MCF 10A (cell line): ENCODE measurements at places on chromosomes 4 and X.

DNA sequence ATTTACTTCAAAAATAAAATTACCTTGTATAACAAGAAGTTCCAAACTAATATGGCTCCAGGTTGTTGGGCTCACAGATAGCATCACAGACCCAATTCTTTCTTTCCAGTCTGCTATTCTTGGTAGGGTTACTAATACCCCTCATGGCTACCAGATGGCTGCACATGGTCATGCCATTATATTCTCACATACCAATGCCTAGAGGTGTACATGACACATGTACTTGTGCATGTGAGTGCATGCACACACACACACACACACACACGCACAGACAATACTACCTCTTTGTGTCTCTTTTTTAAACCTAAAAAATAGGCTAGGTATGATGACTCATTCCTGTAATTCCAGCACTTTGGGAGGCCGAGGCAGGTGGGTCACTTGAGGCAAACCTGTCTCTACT is 31.1 kb downstream of the FBXO8 start:
- no peak for DNase-seq

- no peak for DNase-seq
Measured at GRCh38 chr4:41437111-41437536, 100.8 kb upstream of the LIMCH1 start.

DNA sequence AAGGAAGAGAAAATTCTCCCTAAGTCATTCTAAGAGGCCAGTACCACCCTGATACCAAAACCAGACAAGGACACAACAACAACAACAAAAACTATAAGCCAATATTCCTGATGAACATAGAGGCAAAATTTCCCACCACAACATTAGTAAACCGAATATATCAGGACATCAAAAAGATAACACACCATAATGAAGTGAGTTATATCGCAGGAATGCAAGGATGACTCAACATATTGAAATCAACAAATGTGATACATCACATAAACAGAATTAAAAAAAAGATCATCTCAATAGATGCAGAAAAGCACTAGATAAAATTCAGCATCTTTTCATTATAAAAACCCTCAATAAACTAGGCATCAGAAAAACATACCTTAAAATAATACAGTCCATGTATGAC is 1844.4 kb upstream of the PCDH10 start:
- peak; percentile 13 for DNase-seq

- peak; percentile 32 for DNase-seq
Measured at GRCh38 chrX:46838486-46838870, 1.6 kb downstream of the RP2 start.

GRCh38 chr4:176268963-176269362 is at the start of gene ASB5:
TSS of gene ASB5 (minus strand) at chr4:176269222. CDS start at chr4:176269108, 114 bp downstream.
- no peak for DNase-seq

- DNase-seq: no peak
Measured at GRCh38 chr4:69471639-69472038, 24.1 kb downstream of the UGT2B4 start.

GRCh38 chr4:38856524-38857337 is at the start of gene TLR6:
TSS of gene TLR6 (minus strand) at chr4:38856817. CDS start at chr4:38829473, 27,344 bp downstream.
- peak; percentile 83 for DNase-seq

DNA sequence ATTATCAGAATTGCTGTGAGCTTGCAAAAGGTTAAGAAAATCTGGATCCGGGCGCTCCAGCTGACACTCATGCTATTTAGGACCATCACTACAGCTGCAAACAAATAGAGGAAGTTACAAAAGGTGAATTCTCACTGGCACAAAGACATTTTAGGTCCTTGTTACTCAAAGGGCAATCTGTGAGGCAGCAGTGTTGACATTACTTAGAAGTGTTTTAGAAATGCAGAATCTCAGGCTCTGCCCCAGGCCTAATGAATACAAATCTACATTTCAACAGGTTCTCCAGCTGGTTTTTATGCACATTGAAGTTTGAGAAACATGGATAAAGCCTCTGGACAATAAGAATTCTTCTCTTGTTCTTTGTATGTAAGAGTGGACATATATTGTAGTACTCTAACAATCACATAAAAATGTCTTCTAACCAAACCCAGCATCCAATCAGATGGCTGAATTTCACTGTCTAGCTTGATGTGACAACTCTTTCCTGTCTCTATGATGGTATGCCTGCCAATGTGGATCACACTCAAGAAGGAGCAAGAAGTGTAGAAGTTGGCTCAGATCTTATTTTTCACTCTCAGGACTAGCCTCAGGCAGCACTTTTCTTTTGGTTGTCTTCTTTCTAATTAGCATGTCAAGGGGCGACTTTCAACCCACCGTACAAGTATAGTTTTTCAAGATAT is 18.8 kb downstream of the SLC7A11 start:
- no peak for DNase-seq

- DNase-seq: no peak
Measured at GRCh38 chrX:70675284-70675683, 230.6 kb downstream of the DLG3 start.

DNA sequence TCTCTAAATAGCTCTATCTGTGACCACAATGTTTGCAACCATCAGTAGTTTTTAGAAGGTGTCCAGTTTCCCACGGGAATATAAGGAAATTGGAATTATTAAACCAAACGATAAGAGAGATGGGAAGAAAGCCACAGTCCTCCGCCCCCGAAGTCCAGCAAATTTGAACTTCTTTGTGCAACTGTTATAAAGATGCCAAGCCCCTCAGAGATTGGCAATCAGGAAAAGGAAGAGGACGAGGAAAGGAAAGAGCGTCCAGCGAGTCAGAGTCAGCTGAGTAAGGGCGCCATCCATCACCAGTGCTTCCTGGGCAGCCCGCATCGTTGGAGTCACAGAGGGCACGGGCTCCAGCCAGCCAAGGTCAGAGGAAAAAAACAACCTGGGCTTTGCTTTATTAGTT is 35.7 kb downstream of the LDB2 start:
- DNase-seq: no peak

DNA sequence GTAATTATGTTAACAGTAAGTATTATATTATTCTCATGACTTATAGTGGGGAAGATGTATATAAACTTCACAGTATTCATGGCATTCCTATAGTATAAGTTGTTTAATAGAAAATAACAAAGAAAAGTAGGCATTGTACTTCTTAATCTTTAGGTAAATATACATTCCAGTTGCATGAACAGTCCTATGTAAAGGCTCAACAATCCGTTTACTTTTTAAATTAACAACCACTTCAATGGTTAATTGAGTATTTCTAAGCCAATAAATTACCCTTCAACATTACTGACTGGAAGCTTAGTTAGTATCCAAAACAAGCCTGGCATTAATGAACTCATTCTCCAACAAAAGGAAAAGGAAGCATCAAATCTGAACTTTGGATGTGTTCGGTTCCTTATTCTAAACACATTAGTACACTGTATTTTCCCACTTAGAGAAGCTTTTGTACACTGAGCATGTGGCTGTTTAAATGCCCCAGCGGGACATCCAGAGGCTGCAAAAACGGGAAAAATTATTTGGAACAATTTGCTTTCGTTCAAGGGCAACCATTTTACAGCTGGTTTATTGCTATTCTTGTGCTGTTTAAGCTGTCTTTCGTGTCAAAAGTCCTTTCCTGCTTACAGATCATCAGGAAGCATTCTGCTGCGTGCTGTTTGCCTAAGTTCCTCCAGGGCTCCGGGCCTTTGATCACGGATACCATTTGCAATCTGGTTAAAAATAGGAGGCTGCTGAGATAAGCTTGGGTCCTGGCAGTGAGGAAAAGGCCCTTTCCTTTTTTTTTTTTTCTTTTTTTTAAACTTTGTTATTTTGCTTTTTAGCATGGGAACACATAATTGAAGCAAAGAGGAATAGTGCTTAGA is 460.3 kb downstream of the SPRY1 start:
- DNase-seq: no peak

DNA sequence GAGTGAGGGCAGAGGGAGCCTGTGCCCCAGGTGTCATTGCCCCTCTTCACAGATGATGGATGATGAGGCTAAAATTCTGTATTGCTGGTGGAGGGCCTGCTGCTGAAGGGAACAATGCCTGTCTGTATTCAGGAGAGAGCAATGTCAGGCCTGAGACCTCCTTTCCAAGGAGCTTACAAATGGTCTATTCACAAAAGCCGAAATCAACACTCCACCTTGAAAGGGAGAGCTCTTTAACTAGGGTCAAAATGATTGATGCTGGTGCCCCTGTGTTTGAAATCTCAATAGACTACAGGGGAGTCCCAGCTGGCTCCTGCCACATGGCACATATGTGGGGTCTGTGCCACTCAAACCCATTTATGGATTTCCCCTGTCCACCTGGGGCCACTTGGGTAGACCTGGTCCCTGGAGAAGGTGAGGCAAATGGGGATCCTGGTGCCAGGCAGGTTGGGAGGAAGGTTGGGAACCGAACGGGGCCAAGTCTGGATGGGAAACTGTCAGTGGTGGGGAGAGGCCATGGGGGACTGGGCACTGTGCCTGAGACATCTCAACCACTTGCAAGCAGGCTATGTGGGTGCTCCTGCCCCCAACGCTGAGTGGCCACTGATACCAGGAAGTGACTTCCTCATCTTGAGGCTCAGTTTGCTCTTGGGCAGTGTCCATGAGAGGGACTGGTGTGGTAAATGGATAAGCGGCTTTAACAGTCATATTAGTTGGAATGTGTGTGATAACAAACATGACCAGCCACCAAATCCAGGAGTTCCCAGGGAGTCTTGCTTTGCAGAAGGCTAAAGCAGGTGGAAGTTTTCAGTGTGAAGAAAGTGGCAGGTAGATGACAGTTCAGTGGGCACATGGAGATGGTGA is 223.8 kb upstream of the PSAPL1 start:
- DNase-seq: no peak

GRCh38 chrX:40248822-40249221 is 151.1 kb upstream of the BCOR start:
- DNase-seq: no peak

GRCh38 chrX:29948653-29949052 is 266.7 kb upstream of the MAGEB2 start:
- no peak for DNase-seq

DNA sequence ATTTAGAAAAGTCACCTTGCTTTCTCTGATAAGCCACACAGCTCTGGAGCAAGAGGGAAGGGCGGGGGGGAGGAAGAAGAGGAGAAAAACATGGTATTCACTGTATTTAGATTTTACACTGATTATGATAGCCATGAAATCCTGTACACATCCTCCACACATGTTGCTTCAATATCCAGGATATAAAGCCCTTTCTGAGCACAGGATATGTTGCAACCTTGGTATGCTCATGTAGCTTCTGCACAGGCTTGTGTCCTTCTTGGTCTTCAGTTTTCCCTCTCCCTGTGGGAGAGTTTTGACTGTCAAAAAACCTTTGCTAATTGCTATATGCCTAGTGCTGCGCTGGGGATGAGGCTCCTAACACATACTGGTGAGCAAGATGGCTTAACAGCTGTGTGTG is 61.9 kb upstream of the DAPP1 start:
- DNase-seq: peak; percentile 33

DNA sequence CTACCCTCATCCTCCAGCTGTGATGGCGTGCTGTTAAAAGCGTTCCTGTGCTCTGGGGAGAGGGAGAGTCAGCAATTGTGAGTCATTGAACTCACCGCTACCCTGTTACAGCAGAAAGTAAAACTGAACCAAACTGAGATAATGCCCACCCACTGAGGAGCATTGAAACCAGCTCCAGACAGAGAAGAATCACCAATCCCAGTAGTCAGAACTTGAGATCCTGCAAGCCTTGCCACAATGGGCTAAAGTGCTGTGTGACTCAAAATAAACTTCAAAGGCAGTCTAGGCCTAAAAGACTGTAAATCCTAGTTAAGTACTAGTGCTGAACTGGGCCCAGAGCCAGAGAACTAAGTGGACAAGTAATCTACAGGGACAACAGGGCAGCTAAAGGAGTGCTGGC is 1394.2 kb upstream of the DIAPH2 start:
- DNase-seq: peak; percentile 22

DNA sequence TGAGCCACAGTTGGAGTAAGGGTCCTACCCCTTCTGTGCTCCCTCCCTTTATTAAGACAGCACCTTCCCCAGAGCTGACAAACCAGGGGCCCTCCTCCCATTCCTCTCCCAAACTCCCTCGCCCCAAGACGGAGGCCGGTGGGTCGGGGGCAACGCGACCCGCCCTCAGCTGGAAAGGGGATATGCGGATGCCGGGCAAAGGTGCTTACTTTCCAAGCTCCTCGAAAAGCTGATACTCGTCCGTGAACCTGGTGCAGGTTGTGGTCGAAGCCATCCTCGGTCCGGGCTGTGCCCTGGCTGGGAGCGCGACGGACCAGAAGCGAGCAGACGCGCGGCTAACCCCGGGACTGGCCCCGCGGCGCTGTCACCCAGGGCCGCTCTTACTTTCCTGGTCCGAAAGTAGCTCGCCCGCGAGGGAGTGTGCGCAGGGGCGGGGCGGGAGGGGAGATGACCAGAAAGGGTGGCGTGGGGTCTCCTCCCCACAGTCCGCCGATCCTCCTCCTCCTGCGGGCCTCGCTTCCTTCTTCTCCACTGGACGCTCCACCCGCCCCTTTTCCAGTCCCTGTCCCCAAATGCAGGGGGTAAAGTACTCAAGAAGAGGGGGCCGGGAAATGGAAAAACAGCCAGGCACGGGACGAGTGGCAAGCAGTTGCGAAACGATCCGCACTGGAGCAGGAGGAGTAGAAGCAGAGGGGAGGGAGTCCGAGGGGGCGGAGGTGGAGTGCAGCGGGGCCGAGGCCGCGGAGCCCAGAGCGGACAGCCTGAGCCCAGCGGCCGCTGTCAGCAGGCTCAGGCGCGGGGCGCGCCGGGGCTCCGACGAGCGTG is 531 bp downstream of the CAMK2D start:
- DNase-seq: peak; percentile 83

- no peak for DNase-seq
Measured at GRCh38 chrX:11309220-11309619, 16.0 kb downstream of the AMELX start.
